ENCODE measurements at places on chromosomes 1 and 21.

DNA sequence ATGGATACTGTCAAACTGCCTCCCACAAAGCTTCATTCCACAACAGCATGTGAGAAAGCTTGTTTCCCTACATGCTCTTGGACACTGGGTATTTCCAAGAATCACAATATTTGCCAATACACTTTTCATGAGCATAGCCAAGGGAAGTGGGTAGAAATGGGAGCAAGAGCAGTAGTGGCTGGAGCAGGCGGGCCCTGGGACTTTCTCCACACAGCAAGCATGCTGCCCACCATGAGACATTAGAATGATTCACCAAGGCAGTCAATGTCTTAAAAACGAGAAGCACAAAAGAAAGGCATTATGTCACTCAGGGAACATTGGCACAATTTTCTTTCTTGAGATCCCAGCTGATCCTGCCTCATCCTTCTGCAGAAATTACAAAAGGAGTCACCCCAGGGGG is 371.6 kb upstream of the RUNX1 start:
- no peak for DNase-seq

GRCh38 chr1:215905493-215906115 is 338.5 kb downstream of the KCTD3 start:
- peak; percentile 29 for DNase-seq

DNA sequence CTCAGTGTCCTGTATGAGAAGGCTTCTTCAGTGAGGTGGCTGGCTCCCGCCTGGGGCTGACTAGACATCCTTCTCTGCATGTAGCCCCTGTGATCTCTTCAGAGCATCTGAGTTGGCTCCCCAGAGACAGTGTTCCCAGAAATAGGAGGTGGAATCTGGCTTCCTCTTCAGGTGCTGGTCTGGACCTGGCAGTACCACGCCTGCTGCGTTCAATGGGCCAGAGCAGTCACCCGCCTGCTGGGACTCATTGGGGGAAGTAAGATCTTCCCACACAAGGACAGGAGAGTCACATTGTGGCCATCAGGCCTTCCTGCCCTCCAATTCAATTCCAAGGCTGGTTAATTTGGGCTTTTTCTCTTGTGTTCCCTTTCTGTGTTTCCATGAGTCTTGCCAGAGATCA is 51.0 kb downstream of the ADARB1 start:
- DNase-seq = no peak

- DNase-seq = peak; percentile 6
Measured at GRCh38 chr1:209490013-209490412, 93.5 kb upstream of the CAMK1G start.

- peak; percentile 97 for DNase-seq
Measured at GRCh38 chr1:177424744-177425143, 254.0 kb downstream of the BRINP2 start.

- DNase-seq = peak; percentile 73
Measured at GRCh38 chr1:10474613-10475507, at the start of gene PEX14. PEX14 (plus strand) TSS chr1:10474950; CDS start chr1:10474967, 17 bp downstream.

GRCh38 chr1:177346790-177347359 is 176.1 kb downstream of the BRINP2 start:
- DNase-seq = no peak

DNA sequence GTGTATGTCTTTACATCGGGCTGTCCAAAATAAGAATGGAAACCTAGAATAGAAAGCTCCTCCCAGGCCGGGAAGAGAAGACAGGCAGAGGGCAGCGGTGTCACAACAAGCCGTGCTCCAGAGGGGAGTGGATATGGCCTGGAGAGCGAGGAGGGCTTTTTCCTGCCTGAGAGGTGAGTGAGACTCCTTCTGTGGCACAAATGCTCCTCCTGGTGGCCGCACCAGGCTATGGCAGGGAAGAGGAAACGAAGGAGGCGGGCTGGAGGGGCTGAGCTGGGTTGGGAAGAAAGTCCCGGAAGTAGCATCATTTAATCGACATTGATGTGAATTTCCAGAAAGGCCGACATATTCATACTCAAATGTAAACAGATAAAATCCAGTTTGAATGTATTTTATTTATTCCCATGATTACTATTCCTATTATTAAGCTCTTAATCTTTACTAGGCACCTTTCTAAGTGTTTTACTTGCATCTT is 54.7 kb downstream of the MEF2D start:
- peak; percentile 76 for DNase-seq

DNA sequence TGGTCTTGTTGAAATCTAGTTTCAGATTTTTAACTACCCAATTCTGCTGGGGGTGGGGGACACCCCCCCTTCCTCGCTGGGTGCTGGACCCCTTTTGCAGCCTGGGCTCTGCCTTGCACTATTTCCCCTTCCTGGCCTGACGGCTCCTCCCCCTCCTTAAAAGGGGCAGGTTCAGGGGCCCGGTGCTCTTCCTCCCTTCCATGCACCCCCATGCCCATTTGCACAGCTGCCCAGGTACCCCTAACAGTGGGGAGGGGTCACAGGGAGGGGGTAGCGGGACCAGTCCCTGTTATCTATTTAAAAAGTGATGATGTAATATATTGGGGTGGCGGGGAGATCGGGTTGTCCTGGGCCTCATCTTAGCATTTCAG is 15.3 kb downstream of the ZBTB7B start:
- no peak for DNase-seq

GRCh38 chr1:243597383-243597782 is 252.7 kb downstream of the AKT3 start:
- no peak for DNase-seq

Data from NCI-H524 (cell line).